Caudate nucleus (tissue), 63 donors: ENCODE measurements at places on chromosomes 13 and 19.

DNA sequence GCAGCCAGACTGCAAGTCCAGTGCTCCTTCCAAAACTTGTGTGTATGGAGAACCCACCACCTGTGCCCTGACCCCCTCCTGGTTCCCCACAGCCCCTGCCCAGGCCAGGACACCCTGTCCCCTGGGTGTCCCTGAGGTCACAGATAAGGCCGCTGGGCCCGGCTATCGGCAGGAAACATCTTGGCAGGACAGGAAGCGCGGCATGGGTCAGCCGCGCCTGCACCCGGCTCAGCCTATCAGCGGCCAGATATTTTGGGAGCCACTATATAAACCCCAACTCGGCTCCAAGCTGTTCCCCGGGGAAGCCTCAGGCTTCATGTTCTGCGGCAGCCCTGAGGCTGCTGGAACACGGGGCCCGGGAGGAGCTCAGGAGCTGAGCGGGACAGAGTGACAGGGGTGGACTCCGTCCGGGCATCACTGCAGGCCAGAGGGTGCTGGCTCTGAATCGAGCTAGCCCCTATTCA is 60.8 kb downstream of the AP1M1 start:
- no peak for DNase-seq

GRCh38 chr19:16375157-16375935 is 50.7 kb downstream of the KLF2 start:
- no peak for DNase-seq

GRCh38 chr13:59672445-59672844 is 491.3 kb downstream of the DIAPH3 start:
- DNase-seq: no peak

- no peak for DNase-seq
Measured at GRCh38 chr13:98719527-98720250, 32.8 kb downstream of the SLC15A1 start.

- no peak for DNase-seq
Measured at GRCh38 chr19:6070720-6071485, 39.4 kb downstream of the RFX2 start.

DNA sequence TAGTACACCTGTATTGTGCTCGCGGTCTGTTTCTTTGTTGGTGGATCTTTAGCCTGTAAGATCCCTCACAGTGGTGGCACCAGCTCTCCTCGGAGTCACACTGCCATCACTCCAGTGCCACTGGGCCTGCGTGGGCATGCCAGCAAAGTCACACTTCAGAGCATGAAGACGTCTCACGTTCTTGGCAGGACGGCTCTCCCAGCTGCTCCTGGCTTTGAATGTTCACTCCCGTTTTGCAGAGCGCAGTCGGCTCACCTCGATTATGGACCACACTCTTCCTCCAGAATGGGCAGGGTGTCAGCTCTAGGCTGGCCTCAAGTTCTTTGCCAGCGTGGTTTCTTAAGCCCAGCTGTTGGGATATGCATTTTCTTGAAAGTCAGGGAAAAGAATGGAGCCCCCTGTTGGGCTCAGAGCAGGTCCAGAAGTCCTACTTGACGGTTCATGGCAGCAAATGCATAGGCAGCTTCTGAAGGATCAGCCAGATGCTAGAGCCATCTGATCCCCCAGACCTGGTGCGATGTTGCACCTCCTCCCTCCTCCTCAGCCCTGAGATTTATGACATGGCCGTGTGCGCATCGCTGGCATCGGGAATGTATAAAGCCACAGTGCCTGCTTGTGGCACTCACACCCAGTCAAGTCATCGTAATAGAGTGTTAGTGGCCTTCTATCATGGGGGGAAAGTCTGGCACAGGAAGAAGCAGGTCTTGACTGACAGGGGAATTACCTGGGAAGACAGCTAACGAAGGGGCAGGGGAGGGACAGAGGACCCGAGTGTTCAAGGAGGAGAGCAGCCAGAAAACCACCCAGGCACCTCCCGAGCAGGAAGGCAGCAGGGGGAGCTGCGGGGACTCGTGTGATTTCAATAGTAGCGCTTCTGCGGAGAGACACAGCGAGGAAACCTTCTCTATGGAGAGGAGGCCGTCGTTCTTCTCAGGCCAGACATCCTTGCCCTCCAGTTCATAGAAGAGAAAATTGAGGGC is 40.2 kb upstream of the NPAS1 start:
- no peak for DNase-seq

DNA sequence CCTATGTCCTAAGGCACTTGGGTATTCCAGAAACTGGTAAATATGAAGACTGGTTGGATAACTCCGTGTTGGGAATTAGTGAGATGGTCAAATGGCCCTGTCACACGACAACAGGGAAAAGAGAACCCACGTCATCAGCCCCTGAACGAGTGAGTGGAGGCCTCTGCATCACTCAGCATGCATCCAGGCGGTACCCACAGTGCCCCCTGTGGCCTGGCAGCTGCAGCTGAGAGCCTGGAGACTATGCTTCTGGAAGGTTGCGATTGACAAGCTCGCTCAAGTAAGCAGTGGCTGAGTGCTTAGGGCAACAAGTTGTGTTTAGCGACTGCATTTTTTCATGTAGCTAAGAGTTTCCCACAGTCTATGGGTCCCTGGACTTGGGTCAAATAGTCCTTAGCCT is 55.9 kb downstream of the COL4A2 start:
- DNase-seq: no peak

DNA sequence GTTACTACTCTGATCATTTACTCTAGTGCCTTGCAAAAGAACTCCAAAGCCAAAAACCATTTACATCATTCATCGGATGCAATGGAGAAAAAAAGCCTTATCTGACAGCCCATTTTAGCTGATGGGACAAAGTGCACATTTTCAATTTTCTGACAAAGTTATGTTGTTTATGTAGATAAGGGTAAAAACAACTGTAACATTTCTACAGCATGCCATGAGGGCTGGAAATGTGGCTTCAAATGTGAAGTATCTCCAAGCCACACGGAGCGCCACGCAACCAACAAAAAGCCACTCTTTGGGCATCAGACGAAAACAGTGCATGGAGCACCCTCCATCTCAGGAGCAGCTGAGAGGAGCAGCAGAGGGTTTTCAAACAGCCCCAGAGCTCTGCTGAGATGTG is 364.6 kb upstream of the ZNF507 start:
- no peak for DNase-seq

DNA sequence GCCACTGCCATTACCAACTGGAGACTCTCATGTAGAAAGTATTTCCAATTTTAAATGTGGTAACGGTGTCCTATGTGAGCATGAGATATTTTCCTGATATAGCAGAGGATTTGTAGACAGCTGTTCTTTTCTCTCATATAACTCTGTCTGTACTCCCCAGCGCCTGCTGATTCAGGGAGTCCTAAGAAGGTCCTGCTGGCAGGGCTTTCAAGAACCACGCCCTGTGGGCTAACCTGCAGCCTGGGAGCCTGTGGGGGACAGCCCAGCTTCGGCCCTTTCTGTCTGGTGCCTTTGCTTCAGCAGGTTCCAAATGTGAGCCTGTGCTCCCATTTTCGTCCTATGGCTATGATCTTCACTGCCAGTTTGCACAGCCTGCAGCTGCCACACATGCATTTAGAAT is 316.8 kb downstream of the ATP8A2 start:
- no peak for DNase-seq

- DNase-seq: no peak
Measured at GRCh38 chr13:28251466-28251865, 113.1 kb downstream of the PAN3 start.

DNA sequence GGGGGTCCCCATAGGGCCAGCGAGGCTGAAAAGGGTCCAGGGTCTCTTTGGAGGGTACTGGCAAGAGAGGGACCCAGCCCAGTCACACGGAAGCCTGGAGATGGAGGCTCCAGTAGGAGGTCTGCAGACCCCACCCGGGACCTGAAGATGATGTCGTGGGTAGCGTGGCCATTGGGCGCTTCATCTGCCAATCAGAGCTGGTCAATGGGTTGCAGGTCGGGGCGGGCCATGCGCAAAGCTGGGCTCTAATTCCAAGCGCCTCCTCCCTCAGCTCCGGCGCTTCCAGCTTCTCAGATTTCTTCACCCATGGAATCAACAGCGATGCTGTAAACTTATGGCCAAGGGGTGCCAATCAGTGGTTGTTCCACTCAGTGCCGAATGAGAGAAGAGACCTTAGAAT is 10.9 kb downstream of the SIGLEC12 start:
- DNase-seq: no peak

DNA sequence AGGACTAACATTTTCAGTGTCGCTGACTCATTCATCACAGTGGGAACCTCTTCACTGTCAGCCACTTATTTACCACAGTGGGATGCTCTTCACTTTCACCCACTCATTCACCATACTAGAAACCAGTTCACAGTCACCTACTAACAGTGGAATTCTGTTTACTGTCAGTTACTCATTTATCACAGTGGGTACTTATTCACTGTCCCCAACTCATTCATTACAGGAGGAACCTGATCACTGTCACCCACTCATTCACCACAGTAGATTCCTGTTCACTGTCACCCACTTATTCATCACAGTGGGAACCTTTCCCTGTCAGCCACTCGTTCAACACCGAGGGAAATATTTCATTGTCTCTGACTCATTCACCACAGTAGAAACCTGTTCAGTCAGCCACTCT is 10.1 kb upstream of the ZNF85 start:
- DNase-seq: no peak

- no peak for DNase-seq
Measured at GRCh38 chr13:21998279-21998990, 327.6 kb downstream of the FGF9 start.

- no peak for DNase-seq
Measured at GRCh38 chr13:77460195-77460594, 75.3 kb upstream of the SCEL start.

GRCh38 chr13:21361706-21362105 is 97.4 kb downstream of the ZDHHC20 start:
- DNase-seq: no peak

DNA sequence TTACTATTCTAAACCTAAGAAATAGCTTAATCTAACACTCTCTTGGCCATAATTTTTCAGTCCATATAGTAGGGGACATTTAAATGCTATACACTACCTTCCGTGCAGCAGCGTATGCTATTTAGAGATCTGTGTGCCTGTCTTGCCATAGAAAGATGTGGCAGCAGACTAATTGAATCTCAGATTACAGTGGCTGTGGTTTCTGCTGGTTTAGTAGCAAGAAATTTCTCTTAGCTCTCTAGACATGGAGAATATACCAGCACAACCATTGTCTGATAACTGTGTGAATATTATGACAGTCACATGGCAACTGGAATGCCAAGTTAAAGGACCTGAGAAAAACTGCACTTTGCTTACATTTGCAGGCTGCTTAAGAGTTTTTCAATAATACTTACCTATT is 672.4 kb upstream of the MIR17HG start:
- DNase-seq: no peak

DNA sequence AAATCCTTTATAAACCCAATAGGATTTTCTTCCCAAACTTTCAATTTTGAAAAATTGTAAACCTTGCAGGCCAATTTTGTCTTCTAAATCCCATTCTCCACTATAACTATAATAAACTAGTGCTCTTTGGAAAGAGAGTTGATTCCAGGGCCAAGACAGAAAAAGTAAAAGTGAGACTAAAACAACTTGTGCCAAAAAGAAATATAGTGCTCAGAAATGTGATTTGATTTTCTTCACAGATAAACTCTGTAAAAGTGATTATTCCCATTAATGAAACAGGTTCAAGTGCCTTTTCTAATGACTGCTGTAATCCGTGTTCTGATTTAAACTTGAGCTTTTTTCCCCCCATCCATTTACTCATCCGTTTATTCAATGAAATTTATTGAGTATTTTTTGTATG is 1831.1 kb downstream of the SLITRK5 start:
- no peak for DNase-seq

GRCh38 chr19:22422211-22422610 is at the start of gene ZNF98:
Gene ZNF98 (minus strand): TSS chr19:22422346. CDS start chr19:22422224, 122 bp downstream.
- DNase-seq: peak; percentile 16

GRCh38 chr19:2694196-2694595 is 8.3 kb downstream of the GNG7 start:
- no peak for DNase-seq

GRCh38 chr19:44570984-44571684 is 41.7 kb upstream of the CEACAM20 start:
- DNase-seq: peak; percentile 49

DNA sequence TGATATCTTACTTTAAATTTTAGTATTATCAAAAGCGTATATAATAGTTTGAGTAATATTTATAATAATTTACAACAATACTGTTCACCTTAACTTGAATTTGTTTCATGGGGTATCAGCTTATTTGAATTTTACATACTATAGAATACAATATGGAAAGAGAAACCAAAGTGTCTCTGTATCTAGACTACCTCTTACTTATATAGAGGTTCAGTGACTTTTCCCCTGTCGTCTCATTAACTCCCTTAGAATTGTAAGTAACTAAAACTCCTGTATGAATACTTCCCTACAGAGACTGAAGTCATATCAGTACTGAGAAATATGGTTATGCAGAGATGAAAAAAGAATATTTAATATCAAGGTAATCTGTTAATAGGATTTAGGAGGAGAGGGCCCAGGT is 26.8 kb downstream of the COG6 start:
- DNase-seq: no peak

DNA sequence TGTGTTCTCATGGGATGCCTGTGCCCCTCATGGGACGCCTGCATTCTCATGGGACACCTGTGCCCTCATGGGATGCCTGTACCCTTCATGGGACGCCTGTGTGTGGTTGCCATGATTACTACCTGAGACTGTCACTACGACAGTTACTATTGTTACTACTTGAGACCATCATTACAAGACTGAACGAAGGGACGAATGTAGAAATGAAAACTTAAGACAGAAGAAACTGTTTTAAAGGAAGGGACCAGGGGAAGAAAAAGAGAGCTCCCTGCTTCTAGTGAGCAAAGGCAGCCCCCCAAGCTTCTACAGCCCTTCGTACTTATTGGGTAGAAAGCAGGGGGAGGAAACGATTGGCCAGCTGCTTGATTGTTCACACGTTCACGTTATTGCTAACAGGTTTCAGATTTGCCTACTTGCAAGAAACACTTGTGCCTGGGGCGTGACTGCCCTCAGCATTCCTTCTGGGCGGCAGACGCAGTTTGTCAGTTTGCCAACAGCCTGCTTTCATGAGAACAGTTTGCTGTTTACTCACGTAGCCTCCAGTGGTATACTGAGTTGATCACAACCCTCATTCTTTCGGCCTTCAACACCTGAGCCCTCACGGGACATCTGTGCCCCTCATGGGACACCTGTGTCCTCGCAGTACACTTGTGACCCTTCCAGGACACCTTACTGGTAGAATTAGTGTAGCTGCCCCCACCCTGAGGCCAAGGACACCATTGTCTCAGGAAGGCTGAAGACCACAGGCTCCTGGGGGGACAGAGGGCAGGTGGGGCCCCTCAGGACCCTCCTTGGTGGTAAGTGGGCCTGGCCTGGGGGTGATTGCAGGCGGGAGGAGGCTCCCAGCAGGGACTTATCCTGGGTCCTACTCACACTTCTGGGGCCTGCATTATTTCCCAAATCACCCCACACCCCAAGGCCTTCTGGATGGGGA is 2.5 kb upstream of the S1PR4 start:
- DNase-seq: no peak

- DNase-seq: no peak
Measured at GRCh38 chr19:7637374-7638256, 705 bp downstream of the STXBP2 start.

DNA sequence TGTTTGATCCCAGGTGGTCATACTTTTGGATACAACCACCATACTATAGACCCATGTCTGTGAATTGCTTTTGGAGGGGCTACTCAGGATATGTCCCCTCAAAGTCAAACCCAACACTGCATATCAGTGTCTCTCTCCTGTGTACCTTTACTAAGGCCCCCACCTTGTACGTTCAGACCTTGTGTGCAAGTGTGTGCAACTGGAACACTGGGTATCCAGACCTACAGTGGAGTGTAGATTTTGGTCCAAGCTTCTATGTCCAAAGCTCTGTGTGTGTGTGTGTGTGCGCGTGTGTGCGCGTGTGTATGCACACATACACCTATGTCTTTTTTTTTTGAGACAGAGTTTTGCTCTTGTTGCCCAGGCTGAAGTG is 18.0 kb downstream of the KLK2 start:
- no peak for DNase-seq
